T-helper 9 cell (primary cell): ENCODE measurements at places on chromosomes 7 and 10.

- no peak for DNase-seq
Observed at GRCh38 chr7:100080907-100081534, 502 bp downstream of the ZNF3 start.

GRCh38 chr10:130432850-130433249 lies 296.7 kb downstream of the GLRX3 start:
- DNase-seq: no peak

DNA sequence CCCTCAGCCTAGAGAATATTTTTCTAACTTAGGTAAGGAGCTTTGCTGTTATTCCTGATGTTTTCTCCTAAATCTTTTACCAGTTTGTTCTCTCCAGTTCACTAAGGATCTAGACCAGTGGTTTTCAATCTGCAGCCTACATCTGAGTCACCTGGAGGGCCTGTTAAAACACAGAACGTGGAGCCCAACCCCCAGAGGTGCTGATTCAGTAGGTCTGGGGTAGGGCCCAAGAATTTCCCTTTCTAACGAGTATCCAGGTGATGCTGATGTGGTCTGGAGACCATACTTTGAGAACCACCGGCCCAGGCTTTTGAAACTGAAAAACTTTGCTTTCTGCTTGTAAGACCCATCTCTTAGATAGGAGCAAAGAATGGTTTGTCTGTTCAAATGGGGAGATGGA lies 51.2 kb upstream of the KMT2E start:
- no peak for DNase-seq

DNA sequence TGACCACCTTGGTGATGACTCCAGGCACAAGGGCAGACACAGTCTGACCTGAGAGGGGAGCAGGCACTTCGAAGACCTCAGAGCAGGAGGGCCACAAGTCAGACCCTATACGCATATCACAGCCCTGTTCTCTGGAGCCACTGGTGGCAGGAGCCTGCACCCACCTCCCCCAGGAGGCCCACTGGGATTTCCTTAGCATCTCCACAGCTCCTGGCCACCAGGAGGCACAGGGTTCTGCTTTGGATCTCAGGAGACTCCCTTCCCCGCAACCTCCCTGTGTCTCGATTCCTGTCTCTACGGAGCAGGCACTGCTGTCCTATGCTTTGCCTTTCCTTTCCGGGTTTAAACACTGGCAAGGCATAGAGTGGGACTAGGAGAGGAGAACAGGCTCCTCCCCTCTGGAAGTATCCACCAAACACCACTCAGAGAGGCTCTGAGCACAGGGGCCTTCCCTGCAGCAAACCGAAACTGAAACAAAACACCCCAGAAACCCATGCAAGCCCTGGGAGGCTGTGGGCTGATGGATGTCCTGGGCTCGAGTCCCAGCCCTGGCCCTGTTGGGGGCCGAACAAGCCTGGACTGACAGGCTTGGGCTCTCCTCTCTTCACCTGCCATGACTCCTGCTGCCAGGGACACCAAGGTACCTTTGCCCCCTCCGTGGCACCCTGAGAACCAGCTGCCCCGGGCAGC lies 166.3 kb downstream of the NEURL1 start:
- DNase-seq: no peak

DNA sequence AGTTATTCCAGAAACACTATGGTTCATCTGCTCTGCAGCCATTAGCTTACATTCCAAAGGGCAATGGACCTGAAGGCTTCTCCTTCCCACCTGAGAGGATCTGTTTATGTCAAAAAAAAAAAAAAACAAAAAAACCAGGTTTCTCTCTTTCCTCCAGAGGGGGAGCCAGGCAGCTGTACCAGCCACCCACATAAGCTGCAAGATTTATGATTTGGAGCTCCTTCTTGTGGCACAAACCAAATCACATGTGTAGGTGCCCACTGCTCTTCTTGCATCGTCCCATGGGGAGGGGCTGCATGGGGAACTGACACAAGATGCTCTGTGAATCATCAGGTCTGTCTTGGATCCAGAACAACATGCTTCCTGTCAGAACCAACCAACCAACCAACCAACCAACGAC lies 231.6 kb upstream of the IGFBP3 start:
- no peak for DNase-seq

DNA sequence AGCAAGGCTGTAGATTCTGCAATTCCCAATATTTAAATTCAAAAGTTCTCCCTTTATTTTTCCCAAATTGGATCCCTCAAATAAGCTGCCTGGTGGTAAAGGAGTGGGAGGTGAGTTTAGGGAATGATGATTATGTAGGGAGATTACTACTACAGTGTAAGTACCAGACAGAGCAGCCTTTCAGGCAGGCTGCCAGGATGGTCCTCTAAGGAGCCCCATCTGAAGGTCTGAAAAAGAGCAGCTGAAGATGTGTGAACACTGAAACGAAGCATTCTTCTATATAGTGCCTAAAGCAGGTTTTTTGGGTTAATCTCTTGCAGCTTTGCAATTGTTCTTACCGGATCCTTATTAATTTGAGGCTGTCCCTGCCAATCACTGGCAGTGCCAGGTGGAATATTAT lies 84.7 kb downstream of the CREB5 start:
- DNase-seq: no peak
